ENCODE measurements at places on chromosomes 5 and 9.

DNA sequence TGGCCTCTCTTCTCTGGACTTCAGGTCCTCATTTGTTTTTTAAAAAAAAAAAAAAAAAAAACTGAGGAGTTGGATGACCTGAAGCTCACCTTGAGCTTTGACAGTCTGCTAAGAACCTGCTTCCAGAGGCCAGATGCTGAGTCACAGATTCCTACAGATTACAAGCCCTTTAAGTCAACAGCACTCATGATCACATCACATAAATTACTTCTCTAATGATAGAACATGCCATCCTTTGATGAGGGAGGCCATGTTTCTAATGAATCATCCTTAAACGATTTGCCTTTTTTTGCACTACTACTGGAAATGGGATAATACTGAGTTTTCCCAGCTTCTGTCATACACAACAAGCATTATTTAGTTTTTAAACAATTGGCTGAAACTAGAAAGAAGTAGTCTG, 34.2 kb upstream of the MYOT start:
- peak; percentile 54 for DNase-seq

DNA sequence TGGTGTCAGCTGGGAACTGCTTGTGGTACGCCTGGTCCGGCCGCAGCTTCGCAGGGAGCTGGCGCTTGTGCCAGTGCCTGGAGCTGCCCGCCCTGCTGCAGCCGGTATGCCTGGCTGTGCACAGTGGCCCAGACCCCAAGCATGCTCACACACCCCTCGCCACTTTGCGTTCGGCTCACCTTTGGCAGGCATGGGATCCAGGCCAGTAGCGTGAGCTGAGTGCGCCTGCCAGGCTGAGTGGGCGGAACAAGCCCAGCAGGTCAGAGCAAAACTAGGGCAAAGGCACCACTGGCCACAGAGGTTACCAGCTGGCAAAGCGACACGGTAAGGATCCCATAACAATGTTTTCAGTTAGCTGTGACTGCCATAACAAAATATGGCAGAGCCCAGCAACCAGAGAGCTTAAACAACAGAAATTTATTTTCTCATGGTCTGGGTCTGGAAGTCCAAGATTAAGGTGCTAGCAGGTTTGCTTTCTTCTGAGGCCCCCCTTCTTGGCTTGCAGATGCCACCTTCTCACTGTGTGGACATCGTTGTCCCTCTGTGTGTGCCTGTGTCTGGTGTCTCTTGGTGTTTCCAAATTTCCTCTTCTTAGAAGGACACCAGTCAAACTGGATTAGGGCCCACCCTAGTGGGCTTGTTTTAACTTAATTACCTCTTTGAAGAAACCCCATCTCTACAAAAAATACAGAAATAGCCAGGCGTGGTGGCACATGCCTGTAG, 61.6 kb downstream of the PSAT1 start:
- DNase-seq: no peak

DNA sequence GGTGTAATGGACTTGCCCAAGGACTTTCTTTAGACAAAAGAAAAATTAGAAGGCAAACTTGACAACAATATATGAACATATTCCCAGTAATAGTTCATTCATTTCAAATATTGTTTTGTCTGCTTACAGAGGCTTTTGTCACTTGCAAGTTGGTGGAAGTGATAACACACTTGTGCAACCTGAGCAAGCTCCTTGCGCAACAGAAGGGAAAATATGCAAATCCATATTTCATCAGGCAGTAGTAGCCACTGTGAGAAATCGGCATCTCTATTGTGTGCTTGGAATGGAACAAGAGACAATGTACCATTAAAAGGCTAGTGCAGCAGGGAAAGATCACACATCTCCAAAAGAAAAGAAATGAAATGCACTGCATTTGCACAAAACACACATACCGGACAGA, 125.3 kb upstream of the RASEF start:
- no peak for DNase-seq

- DNase-seq: no peak
Measured at GRCh38 chr9:32248189-32248712, 136.2 kb upstream of the ACO1 start.

GRCh38 chr9:114855488-114855887, 49.6 kb upstream of the TNFSF15 start:
- DNase-seq: no peak

GRCh38 chr5:127997201-127997704, 86.3 kb upstream of the SLC12A2 start:
- no peak for DNase-seq

DNA sequence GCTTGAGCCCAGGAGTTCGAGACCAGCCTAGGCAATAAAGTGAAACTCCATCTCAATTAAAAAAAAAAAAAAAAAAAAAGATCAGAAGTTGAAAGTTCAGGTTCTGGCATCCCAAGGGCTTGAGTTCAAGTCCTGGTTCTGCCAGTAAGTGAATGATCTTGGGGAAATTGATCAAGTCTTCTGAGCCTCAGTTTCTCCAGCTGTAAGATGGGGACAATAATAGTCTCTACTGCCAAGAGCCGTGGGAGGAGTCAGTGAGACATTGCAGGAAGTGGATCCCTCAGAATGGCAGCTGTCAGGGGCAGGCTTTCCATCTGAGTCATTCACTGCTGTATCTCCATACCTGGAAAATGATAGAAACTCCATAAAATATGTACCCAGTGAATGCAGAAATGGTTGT, 37.8 kb upstream of the FUBP3 start:
- DNase-seq: no peak

DNA sequence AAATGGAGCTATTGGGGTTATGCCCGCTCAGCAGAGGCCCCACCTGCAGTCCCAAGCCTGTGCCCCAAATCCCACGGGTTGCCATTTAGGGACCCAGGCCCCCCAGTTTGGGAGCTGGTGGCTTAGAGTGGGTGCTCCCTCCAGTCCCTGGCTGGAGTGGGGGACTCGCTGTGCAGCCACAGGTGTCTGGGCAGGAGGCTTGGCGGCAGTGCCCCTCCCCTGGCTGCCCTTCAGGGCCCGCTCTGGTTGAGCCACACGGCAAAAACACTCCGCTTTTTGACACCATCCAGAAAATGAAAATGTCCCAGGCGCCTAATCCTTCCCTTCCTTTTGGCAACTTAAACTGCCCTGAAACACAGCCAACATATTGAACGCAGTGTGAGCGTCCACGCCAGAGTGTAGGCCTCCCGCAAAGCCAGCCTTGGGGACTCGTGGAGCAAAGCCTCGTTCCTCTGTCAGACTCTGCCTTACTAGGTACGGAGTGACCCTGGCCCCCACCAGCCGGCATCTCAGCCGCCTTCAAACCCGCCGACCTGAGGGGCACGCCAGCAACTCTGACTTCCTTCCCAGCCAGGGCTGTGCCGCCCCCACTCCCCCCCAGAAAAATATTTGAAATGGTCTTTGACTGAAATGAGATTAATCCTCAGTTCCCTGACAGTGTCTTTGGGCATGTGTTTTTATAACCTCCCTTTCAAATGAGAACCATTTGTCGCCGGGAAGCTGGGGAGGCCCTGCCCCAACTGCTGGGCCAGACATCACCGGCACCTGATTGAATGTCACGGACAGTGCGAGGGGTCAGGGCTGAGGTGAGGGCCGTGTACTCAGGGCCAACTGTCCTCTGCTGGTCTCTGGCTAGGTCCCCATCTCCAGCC, 98.5 kb upstream of the LMX1B start:
- DNase-seq: no peak

- DNase-seq: no peak
Measured at GRCh38 chr5:12570688-12571087, 666.4 kb upstream of the CTNND2 start.

DNA sequence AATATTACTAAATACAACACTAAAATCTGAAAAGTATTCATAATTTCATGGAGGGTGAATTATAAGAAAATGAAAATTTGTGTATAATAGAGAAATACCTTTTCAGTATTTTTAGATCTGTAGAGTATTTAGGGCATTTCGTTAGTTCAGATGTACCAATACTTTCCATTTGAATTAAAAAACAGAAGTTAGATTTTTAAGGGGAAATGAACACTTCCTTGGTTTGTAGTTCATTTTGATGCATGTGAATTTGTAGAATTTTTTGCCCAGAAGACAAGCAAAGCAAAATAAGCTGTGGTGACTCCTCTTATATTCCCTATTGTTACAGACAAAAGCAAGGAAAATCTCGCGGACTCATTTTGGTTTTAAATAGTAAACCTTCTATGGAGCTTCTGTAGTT, 209.0 kb upstream of the RPS23 start:
- DNase-seq: no peak

GRCh38 chr5:73027361-73027760, 71.5 kb downstream of the FCHO2 start:
- no peak for DNase-seq

DNA sequence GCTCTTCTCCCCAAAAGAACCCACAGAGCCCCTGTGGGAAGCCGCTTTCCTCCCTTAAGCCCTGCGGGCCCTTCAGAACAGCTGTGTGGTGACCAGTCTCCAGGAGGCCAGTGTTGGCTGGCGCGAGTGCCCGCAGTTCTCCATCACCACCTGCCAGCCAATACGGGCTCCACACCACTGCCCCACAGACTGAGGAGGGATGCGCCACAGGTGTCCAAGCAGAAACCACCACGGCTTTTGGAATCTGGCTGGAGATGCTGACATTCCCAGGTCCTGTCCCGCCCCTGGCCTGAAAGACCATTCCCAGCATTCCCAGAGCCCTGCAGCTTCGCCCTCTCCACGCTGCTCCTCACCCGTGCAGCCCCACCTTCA, 12.8 kb downstream of the CCNI2 start:
- DNase-seq: no peak

- DNase-seq: no peak
Measured at GRCh38 chr5:91703128-91703527, 320.0 kb upstream of the ARRDC3 start.

GRCh38 chr5:115068239-115069086, 101.2 kb downstream of the TRIM36 start:
- peak; percentile 24 for DNase-seq
